ENCODE measurements at places on chromosomes 11 and 22. TPM values are rescaled to one million over a fixed set of nuclear protein-coding genes. Genes with fewer than 3 reads are reported as not detected.

The UPK2 gene
- total RNA-seq = 0.21 TPM

The NUP50 gene
- total RNA-seq = 82.6 TPM

The WNT11 gene
- total RNA-seq = 1.2 TPM

The SPON1 gene
- 4.6 TPM for total RNA-seq

The MRGPRX3 gene
- total RNA-seq = not detected

The KCNQ1 gene
- total RNA-seq = 0.48 TPM

The PARVB gene
- total RNA-seq = 37.9 TPM

The CTSW gene
- not detected for total RNA-seq

The SMIM38 gene
- 0.28 TPM for total RNA-seq

The P2RY6 gene
- total RNA-seq = not detected

The HBE1 gene
- total RNA-seq = 1.5 TPM

The ROBO4 gene
- not detected for total RNA-seq

The SCGB2A2 gene
- not detected for total RNA-seq

The MISFA gene
- total RNA-seq = not detected

The DKK3 gene
- 8.8 TPM for total RNA-seq

The C1QTNF4 gene
- total RNA-seq = 5.0 TPM

The KCNE3 gene
- 26.7 TPM for total RNA-seq

The ALDH3B2 gene
- total RNA-seq = not detected

The PHOX2A gene
- total RNA-seq = 2.8 TPM

The ADAMTS8 gene
- 1.6 TPM for total RNA-seq
